ENCODE measurements at places on chromosomes 2 and 18.

DNA sequence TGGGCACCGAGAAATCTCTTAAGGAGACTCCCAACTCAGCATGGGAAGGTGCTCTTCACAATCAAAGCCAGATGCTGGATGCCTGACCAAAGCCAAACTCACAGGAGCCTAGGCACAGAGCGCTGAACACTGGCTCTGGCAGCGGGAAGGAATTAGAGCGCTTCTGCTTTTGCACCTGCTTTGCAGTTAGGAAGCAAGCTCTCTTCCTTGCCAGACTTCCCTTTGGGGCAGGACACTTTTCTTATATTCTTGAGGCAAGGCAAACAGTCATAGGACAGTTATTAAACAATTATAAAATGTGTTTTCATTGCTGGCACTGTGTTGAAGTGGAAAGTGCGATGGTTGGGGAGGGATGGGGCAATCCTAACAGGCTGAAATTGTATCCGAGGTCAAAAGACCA is 79.6 kb upstream of the DNMT3A start:
- DNase-seq, result no peak

GRCh38 chr18:58779529-58779928 is 85.1 kb upstream of the ZNF532 start:
- DNase-seq, result no peak

DNA sequence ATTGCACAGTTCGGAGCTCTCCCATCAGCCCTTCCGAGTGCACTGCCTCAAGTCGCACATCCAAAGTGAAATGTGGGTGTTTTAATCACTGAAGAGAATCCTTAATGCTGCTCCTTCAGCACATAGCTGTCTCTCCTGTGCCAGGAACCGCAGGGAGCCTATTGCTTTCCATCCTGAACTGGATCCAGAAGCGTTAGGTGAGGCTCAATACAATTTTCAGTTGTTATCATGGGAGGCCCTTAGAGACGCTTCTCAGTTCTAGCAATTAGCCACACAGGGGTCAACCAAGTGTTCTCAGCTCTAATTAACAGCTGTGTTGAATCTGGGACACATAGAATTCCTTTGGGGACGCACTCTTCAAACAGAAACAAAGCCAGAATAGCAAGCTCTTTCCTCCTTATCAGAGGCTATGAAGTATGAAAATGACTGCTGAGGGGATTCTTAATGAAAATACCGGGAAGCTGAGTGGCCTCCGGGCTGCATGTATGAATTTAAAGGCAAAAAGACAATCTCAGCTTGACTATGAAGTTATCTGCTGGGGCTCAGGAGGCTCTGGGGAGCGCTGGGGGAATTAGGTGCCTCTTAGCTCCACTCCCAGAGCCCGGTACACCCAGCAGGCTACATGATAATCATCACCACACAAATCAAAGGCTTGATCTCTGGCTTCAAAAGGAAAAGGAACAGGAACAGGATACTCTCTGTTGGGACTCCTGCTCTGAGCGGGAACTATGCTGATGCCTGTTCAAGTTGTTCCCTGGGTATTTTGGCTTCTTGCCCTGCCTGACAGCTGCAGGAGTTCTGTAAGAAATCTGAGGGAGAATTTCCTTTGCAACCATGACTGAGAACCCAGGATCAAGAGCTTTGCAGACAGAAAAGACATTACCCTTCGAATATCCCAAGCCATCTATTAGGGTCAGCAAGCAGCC is 55.4 kb upstream of the NCOA1 start:
- DNase-seq, result peak; percentile 91

- DNase-seq, result no peak
These were observed 66.2 kb upstream of the LCLAT1 start for GRCh38 chr2:30380824-30381223.

GRCh38 chr2:12335131-12335530 is 381.6 kb upstream of the TRIB2 start:
- peak; percentile 72 for DNase-seq

Data from muscle of arm (tissue), 14 donors.